NCI-H187 treated with DMSO at 0.1 percent for 48 hours (cell line): ENCODE measurements at places on chromosomes 7 and 10.

DNA sequence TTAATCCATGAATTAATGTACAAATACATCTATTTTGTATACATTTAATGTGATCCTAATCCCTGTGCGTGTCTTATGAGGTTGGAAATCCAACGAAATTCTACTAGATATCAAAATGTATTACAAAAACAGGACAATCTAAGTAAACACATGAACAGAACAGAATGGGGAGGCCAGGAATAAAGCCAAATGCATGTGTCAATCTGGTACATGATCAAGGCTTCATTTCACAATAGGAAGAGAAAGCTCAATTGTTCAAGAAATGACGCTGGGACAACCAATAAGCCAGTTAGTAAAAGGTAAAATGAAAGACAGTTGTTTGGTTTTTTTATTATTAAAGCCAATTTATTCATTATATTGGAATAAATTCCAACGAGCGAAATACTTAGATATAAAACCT, 83.0 kb downstream of the COL13A1 start:
- no peak for DNase-seq

- DNase-seq, result no peak
Measured at GRCh38 chr7:73446682-73447081, 13.1 kb downstream of the FZD9 start.

DNA sequence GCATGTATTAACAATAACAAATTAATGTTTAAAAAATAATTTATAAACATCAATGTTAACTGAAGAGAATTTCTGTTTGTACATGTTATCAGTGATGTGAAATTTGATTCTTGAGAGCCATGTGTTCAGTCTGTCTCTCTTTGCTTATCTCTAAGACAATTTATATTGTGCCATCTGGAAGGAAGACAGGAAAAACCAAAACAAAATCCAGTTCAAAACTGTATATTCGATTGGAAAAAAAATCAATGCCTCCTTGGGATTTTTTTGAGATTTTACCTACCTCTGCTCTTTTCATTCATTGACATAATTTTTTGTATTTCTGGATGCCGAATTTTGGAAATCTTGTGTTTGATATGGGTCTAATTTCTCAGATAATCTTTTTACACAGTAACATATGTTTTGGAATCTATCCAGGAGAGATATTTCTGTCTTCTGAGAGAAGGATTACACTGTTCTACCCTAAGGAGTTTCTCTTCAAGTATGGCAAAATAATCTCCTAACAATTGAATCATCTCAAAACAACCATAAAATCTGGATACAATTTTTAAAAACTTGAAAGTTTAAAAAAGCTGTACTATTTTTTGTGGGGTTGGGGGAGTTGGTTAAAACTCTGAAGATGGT, 311.9 kb upstream of the GNAI1 start:
- DNase-seq, result no peak

- DNase-seq, result no peak
Measured at GRCh38 chr7:69504733-69505420, 93.4 kb upstream of the AUTS2 start.

DNA sequence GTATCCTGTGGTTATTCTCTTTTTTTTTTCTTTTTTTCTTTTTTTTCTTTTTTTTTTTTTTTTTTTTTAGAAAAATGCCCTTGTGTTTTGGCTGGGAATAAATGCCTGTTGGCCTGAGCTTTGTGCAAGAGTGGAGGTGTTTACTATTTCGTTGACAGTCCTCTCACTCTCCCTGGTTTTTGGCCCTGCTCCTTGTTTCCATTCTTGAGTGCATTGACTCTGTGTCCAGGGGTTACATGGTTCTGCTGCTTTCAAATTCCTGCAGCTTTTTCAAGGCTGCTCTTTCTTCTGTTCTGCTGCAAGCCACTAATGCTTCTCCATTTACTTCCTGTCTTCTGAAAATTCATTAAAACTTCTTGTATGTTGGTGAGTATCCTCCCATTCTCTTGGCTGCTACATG, 59.7 kb upstream of the TBX20 start:
- DNase-seq, result no peak

DNA sequence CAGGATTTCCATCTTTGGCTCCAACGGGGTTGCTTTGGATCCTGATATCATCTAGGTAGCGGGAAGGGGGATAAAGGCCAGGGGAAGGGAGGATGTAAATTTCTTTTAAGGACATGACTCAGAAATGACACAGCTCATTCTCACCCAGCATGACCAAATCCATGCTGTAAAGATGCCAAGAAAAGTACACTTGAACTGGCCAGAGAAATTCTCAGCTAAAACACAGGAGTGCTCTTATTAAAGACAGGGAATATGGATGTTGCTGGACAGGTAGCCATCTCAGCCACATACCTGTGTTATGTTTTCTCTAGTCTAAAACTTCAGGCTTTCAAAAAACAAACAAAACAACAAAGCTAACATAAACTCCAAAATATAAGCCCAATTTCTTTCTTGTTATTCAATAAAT, 68.3 kb downstream of the NAMPT start:
- no peak for DNase-seq

- DNase-seq, result no peak
Measured at GRCh38 chr10:76544789-76545188, 1092.8 kb downstream of the KCNMA1 start.

- no peak for DNase-seq
Measured at GRCh38 chr7:105304040-105304895, 84.5 kb downstream of the SRPK2 start.

DNA sequence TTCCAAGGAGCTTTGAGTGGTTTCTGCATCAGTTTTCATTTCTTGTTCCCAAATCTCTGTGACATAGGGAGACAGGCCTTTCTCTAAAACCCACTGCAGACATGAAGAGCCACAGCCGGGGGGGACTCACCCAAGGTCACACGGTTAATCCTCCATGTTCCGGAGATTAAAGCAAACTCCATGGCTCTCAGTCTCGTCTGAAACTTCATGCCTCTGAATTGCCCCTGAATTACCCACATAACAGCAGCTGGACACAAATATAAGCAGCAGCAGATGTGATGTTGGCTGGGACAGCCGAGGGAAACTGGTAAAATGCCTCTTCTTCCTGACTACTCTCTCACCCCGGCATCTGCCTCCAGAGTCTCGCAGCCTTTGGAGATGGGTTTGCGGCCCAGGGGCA, 402.2 kb downstream of the DNAJB6 start:
- no peak for DNase-seq

GRCh38 chr10:90530521-90530920, 327.3 kb downstream of the HTR7 start:
- no peak for DNase-seq

- DNase-seq, result no peak
Measured at GRCh38 chr7:23468526-23469149, 1.7 kb downstream of the IGF2BP3 start.

GRCh38 chr10:95277614-95278013, 13.2 kb downstream of the PDLIM1 start:
- no peak for DNase-seq

- DNase-seq, result no peak
Measured at GRCh38 chr7:15780271-15780670, 93.8 kb upstream of the MEOX2 start.
